Psoas muscle (tissue), 8 donors: ENCODE measurements at places on chromosomes 2 and 18. TPM values are rescaled to one million over a fixed set of nuclear protein-coding genes. Genes with fewer than 3 reads are reported as not detected.

DNA sequence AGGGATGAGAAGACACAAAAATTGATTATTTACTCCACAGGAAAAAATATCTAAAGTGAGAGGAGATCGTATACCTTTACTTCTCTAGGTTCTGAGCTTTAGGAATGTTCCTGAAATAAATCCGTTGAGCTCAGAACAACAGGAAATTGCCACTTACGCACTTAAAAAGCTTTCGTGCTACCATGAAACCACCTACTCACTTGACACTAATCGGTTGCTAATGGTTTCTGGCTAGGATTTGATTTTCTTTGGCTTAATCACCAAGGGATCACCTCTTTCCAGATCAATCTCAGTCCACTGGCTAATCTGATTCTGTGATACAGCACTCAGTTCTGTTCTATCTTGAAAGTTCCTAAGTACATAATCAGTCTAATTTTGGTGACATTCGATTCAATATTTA lies 419.6 kb downstream of the DLGAP1 start:
- H3K27ac ChIP-seq = no peak overlapping the region
- no peak for DNase-seq
- H3K36me3 ChIP-seq = no peaks in the 10 kb centered on the region
- H3K4me1 ChIP-seq = no peaks in the 10 kb centered on the region
- no peak overlapping the region for H3K4me3 ChIP-seq

DNA sequence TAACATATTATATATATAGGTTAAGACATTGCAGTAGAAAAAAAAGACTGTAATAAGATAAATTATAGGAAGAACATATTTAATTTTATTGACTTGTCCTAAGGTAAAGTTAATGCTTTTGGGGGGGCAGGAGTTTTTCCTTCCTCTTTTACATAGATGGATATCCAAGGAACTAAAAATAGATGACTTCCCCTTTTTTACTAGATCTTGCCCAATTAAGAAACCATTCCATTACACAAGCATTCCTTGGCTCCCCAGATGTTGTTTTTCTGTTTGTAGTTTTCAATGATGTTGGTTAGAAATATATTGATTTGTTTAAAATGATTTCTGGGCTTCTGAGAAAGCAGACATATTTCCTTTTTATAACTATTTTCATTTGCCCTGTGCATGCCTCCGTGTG lies 22.4 kb upstream of the PMAIP1 start:
- no peak overlapping the region for H3K4me3 ChIP-seq
- no peaks in the 10 kb centered on the region for H3K4me1 ChIP-seq
- H3K27me3 ChIP-seq = no peaks in the 10 kb centered on the region
- no peak for DNase-seq
- H3K36me3 ChIP-seq = no peaks in the 10 kb centered on the region
- no peak overlapping the region for H3K27ac ChIP-seq

GRCh38 chr18:33870059-33870458 lies 292.0 kb downstream of the ASXL3 start:
- no peaks in the 10 kb centered on the region for H3K27me3 ChIP-seq
- H3K4me1 ChIP-seq = no peaks in the 10 kb centered on the region
- H3K27ac ChIP-seq = no peak overlapping the region
- no peaks in the 10 kb centered on the region for H3K36me3 ChIP-seq

- H3K4me1 ChIP-seq = no peaks in the 10 kb centered on the region
- no peaks in the 10 kb centered on the region for H3K36me3 ChIP-seq
- H3K27me3 ChIP-seq = no peaks in the 10 kb centered on the region
- no peak for DNase-seq
Observed at GRCh38 chr2:195903956-195904355, 164.7 kb downstream of the DNAH7 start.

The MC2R gene
- not detected for total RNA-seq

- no peaks in the 10 kb centered on the region for H3K36me3 ChIP-seq
- no peak overlapping the region for H3K27ac ChIP-seq
- no peak overlapping the region for H3K4me3 ChIP-seq
- no peaks in the 10 kb centered on the region for H3K4me1 ChIP-seq
- no peaks in the 10 kb centered on the region for H3K27me3 ChIP-seq
Observed at GRCh38 chr2:71813315-71813714, 334.3 kb downstream of the CYP26B1 start.

- H3K27ac ChIP-seq = no peak overlapping the region
- no peaks in the 10 kb centered on the region for H3K36me3 ChIP-seq
- H3K27me3 ChIP-seq = no peaks in the 10 kb centered on the region
- DNase-seq = no peak
- no peaks in the 10 kb centered on the region for H3K4me1 ChIP-seq
Observed at GRCh38 chr2:56217106-56217505, 33.3 kb downstream of the CCDC85A start.

The PRSS56 gene
- 2.4 TPM for total RNA-seq

GRCh38 chr2:162198239-162198638 lies 45.0 kb downstream of the FAP start:
- no peaks in the 10 kb centered on the region for H3K36me3 ChIP-seq
- no peaks in the 10 kb centered on the region for H3K27me3 ChIP-seq
- H3K4me3 ChIP-seq = no peak overlapping the region
- no peak for DNase-seq
- no peak overlapping the region for H3K27ac ChIP-seq
- no peaks in the 10 kb centered on the region for H3K4me1 ChIP-seq

DNA sequence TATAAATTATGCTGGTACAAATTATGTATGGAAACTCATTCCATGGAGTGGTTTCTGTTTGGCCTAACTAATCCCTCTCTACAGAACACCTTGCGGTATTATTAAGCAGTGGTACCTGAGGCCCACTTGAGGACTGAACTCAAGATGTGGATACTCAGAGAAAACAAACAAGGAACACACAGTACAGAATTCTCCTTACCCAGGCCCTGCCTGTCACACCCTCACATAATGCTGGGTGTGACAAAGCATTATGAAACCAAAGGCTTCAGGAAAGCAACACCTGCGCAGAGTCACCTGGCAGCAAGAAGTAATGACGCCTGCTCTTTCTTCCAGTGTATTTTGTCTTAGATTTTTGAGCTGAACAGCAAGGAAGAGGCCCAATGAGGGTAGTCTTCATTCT lies 264.7 kb downstream of the PAX3 start:
- H3K27ac ChIP-seq = no peak overlapping the region
- no peaks in the 10 kb centered on the region for H3K27me3 ChIP-seq
- no peaks in the 10 kb centered on the region for H3K36me3 ChIP-seq
- H3K4me1 ChIP-seq = peaks cover 3% of the 10 kb centered on the region

The GPR39 gene
- not detected for total RNA-seq

DNA sequence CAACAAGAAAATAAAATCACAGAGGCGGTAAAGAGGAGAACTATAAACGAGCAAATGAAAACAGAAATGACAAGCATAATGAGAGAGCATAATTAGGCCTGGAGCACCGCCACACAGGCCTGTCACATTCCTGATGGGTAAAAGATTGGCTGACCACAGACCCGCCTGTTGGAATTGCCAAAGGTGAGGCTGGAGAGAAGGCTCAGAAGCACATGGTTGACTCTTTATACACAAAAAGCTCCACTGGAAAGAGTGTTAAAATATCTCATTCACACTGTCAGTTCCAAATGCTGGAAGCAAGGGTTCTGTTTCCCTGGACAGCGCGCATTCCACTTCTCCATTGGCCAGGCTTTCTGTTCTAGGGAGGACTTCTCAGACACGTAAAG lies 5.9 kb upstream of the LGALSL start:
- H3K36me3 ChIP-seq = no peaks in the 10 kb centered on the region
- peaks cover 12% of the 10 kb centered on the region for H3K4me1 ChIP-seq
- H3K4me3 ChIP-seq = no peak overlapping the region
- H3K27me3 ChIP-seq = no peaks in the 10 kb centered on the region
- DNase-seq = no peak

The MALT1 gene
- 8.8 TPM for total RNA-seq

The CHPF gene
- total RNA-seq = 14.2 TPM

The CD207 gene
- not detected for total RNA-seq

- no peaks in the 10 kb centered on the region for H3K27me3 ChIP-seq
- no peak overlapping the region for H3K27ac ChIP-seq
- H3K4me3 ChIP-seq = no peak overlapping the region
- H3K4me1 ChIP-seq = no peaks in the 10 kb centered on the region
- no peaks in the 10 kb centered on the region for H3K36me3 ChIP-seq
Observed at GRCh38 chr2:50641633-50642032, 390.3 kb downstream of the NRXN1 start.

The SERPINB12 gene
- not detected for total RNA-seq

DNA sequence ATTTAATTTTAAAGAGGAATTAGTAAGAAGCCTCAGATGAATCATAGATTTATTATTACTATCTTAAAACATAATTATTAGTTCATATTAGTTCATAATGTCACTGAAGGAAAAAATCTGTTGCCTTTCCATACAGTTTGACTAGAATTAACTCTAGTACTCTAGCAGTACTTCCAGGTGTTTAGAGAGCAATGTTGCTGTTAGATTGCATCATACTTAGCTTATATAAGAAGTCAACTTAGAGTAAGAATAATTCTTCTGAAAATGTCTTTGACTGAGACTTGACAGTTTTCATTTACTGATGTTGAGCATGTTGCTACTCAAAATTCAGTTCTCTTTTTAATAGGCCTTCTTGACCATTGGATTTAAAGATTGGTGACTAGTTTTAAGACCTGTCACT lies 4.7 kb downstream of the RAB3GAP1 start:
- H3K36me3 ChIP-seq = peaks cover 21% of the 10 kb centered on the region
- H3K27ac ChIP-seq = no peak overlapping the region
- DNase-seq = no peak
- H3K4me1 ChIP-seq = peaks cover 43% of the 10 kb centered on the region
- H3K4me3 ChIP-seq = no peak overlapping the region

DNA sequence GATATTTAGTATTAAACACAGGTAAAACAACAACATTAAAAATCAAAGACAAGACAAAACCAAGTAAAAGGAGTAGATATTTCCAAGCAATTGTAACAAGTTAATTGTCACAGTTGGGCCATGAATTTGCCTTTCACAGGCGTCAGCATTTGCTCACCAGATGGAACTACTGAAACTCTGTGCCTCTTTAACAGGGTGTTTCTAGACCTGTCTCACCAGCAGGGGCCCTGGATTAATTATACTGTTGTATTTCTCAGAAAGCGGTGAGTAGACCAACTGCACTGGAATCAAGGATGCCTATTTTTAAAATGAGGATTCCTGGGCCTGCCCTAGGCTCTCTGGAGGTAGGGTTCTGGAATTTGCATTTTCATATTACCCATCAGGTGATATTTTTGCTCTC lies 92.6 kb downstream of the UPP2 start:
- H3K4me3 ChIP-seq = no peak overlapping the region
- H3K27ac ChIP-seq = no peak overlapping the region
- DNase-seq = no peak
- no peaks in the 10 kb centered on the region for H3K4me1 ChIP-seq

The CHST9 gene
- not detected for total RNA-seq
